ENCODE measurements at places on chromosomes 3 and 15.

DNA sequence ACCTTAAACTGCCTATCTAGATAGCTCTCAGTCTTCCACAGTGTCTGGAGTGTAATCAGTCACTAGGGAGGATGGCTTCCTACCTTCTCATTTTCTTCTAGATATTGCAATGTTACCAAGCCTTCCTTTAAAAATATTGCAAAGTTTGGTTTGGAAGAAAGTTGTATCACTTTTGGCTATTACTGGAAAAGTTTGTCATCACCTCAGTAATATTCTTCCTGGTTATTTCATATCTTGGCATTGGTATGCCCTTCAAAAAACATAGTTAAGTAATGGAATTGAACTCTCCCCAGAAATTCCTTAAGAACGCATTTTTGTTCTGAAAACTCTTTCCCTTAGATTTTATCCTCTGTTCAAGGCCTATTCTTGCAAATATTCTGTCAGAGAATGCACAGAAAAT, 179.3 kb upstream of the MME start:
- no peak for DNase-seq

- DNase-seq: no peak
Observed at GRCh38 chr3:79497447-79498111, 270.2 kb downstream of the ROBO1 start.

DNA sequence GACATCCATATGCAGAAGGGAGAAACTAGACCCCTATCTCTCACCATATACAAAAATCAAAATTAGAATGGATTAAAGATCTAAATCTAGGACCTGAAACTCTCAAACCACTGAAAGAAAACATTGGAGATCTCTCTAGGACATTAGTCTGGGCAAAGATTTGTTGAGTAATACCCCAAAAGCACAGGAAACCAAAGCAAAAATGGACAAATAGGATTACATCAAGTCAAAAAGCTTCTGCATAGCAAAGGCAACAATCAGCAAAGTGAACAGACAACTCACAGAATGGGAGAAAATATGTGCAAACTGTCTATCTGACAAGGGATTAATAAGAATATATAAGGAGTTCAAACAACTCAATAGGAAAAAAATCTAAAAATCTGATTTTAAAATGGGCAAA, 54.8 kb downstream of the MYO9A start:
- no peak for DNase-seq

DNA sequence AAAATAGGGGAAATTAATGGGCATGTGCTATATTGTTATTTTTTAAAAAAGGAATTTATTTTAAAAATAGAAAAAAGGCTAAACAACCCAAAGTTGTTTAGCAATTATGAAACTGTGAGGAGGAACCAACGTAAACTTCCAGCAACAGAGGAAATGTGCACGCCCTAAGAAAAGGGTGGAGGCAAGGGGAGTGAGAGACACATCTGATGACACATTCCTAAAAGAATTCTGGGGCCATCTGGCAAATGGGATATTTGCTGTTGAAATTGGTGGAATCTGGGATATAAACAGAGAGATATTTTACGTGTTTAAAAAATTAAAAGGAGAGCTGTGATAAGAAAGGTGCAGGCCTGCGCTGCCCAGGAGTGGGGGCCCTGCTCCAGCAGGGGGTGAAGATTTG, 50.8 kb upstream of the MUC13 start:
- DNase-seq: no peak

DNA sequence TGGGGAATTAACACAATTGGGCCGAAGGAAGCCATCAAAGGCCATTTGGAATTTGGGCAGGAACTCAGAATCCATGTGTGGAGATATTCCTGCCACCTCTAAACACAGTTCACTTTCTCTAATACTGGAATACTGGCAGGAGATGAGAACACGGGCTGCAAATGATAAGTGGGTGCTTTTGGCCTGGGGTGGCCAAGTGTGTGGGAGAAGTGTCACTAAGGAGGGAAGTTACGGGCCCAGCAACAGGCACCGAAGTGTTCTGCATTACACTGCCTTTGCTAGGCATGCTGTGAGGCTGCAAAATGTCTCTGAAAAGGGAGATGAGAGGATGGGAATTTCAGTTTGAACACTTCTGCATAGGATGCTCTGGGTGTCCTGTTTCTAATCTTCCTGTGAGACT, 89.4 kb upstream of the FEZF2 start:
- no peak for DNase-seq

DNA sequence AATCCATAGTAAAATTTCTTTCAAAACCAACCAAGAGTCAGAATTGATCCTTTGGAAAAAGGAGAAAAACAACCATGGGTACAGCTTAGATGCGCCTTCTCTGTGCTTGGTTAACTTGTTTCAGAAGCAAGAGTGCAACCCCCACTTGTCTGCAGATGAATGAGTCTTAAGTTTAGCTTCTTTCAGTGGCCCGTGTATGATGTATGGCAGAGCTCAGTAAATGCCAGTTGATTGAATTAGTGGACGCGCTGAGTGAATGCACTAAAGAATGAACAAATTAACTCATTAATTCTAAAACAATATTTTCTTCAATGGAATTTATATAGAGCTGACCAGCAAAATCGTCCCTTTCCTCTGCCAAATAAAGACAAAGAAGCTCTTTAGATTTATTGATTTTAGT, 67.0 kb upstream of the ARHGEF3 start:
- no peak for DNase-seq

GRCh38 chr3:62238431-62238830, 134.9 kb downstream of the FEZF2 start:
- DNase-seq: no peak

GRCh38 chr15:28989239-28989830, 103.6 kb downstream of the APBA2 start:
- no peak for DNase-seq

DNA sequence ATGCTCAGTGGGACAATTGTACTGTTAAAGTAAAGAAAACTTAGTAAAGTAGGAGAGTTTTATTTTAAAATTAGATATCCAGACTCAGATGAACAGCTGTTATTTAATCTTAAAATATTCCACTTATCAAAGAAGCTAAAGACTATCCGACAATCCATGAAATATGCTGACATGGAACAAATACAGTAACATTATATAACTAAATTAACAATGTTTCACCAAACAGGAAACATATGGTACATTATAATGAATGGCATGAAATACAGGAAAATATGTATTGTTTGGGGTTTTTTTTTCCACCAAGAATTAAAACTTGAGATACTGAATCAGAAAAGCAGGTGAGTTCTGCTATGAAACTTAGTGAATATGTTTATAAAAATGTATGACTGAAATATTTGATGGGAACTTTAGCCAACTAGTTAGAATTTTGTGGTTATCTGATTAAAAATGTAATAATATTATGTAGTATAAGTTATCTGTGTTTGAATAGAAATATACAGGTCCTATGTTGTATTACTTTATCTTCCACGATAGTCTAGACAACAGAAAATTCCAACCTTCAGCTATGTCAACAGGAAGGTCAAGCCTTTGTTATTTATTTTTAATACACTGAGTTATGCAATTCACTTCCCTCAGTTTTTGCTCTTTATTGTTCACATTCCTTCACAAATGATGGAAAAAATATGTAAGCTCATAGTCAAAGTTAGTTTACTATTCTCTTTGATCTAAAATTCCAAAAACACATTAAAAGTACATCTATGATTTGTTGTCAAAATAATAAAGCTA, 72.7 kb downstream of the UACA start:
- DNase-seq: no peak

DNA sequence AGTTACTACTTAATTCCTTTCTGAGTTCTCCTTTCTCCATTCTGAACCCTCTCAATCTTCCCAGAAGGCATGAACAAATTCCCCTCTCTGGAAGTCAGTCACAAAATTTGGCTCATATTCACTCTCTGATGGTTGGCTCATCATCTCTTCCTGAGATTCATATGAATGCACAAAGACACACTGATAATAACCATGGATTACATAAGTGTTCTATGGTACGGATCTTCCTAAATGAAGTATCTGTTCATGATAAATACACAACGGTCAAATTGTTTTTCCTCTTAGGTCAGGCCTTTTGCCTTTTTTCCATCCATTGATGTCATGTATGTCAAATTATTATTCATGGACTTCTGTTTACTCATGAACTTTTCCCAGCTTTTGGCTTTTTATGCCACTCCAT, 162.6 kb downstream of the P2RY1 start:
- no peak for DNase-seq

DNA sequence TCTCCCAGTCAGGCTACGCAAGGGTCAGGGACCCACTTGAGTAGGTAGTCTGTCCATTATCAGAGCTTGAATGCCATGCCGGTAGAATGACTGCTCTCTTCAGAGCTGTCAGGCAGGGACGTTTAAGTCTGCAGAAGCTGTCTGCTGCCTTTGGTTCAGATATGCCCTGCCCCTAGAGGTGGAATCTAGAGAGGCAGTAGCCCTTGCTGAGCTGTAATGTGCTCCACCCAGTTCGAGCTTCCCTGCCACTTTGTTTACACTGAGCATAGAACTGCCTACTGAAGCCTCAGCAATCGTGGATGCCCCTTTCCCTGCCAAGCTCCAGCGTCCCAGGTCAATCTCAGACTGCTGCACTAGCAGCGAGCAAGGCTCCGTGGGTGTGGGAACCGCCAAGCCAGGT, 57.5 kb upstream of the SETMAR start:
- DNase-seq: no peak

GRCh38 chr15:81384891-81385720, 11.1 kb upstream of the TMC3 start:
- no peak for DNase-seq

DNA sequence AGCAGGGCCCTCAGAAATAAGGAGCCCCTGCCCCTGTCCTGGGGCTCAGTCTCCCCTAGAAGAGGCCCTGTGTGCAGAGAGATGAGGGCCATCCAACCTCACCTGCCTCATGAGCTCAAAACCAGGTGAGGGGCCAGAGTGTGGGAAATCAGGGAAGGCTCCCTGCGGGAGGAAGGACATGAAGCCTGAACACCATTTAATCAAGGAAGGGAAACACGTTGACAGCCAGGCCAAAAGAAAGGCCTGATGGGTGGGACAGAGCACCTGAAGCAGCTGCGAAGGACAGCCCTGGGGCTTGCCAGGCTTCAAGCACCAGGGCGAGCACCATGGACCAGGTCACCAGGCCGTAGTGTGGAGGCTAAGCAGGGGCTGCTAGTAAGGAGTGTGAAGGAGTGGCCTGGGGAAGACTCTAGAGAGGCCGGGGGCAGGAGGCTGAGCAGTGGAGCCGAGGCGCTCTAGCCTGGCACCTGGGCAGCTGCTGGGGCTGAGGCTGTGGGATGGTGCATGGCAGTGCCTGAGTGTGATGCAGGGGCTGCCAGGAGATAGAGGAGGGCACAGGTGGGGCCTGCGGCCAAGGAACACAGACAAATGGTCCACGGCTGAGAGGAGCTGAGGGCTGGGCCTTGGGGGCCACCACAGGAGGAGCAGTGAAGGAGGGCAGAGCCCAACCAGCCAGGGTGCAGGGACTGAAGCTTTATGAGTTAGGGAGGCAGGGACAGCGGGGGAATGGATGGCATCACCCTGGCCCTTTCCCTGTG, 16.1 kb downstream of the ACAA1 start:
- DNase-seq: no peak

GRCh38 chr15:47944637-47945288, 176.0 kb upstream of the SLC24A5 start:
- no peak for DNase-seq

GRCh38 chr15:53320816-53321215, 438.6 kb downstream of the WDR72 start:
- DNase-seq: no peak

DNA sequence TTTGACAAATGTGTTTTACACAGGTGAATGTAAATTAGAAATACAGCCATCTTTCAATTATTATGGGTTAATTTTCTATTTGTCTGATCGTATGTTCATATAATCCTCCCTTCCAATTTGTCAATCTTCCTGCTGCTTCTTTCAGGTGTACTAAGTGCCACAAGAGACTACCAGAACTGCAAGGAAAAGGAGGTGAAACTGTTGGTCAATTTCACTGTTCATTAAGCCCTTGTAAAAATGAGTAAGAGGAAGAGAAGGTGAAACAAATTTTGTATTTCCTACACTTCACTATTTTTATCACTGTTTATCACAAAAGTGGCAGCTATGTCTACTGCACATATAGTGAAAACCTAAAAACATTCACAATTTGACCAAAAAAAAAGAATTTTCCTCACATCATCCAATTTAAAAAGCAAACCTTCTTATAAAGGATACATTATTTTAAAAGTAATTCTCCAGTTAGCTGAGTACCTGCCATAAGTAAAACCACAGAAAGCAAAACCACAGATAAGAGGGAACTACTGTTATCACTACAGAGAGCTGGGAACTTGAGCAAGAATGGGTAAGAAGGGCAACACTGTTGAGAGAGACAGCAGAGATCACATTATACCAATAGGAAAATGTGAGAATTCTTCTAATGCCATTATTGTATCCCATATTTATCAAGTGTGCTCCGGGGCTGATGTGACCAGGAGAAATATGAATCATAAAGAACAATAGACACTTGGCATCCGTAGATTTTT, 163.0 kb downstream of the TBC1D5 start:
- no peak for DNase-seq

DNA sequence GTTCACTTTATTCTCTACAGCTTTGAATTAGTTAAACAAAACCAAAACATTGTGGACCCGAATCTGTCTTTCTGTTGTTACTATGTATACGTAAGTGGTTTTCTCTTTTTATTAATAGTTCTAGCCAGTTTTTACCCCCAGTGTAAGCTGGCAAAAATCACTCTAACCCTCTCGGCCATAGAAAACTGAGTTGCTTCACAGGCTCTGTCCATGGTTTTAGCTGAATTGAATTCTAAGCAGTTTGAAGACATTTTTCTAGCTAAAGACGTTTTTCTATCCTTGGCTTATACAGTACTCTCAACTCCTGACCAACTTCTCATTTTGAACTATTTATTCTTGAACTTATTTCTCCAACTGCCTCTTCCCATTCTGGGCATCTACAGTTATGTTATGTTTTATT, 62.9 kb downstream of the CDIN1 start:
- no peak for DNase-seq

- DNase-seq: no peak
Observed at GRCh38 chr15:56929399-56929798, 11.0 kb downstream of the TCF12 start.

DNA sequence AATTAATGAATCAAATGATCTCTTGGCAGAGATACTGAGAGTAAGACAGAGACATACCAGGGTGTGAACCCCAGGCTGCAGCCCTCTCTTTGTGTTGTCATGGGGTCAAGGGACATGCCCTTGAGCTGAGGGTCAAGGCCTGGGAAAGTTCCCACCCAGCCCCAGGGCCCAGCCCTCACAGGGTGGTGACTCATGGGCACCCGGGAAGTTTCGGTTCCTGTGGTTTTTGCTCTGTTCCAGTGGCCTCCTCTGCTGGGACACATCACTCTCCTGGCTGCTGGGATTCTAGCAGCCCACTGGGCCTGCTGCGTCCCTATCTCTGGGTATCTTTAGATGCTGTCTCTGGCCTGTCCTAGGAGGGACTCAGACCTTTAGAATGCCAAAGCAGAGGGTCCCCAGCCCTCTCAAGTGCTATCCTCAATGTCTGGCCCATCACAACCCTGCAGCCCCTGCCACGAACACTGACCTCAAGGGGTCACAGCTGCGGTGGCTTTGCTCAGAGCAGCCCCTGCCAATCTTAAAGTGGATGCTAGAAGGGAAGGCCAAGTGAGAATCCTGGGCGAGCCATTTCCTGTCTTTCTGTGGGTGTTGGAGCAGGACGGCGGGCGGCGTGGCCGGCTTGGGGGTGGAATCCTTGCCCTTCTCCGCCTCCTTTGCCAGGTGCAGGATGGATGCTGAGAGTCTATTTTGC, 148.4 kb upstream of the TLE3 start:
- no peak for DNase-seq
